ENCODE measurements at places on chromosomes 7 and 10.
A peak's percentile ranks its signal among the peaks of the same experiment; 100 is the strongest.

GRCh38 chr10:97876402-97876801 is 26.8 kb downstream of the GOLGA7B start:
- no peak for DNase-seq

DNA sequence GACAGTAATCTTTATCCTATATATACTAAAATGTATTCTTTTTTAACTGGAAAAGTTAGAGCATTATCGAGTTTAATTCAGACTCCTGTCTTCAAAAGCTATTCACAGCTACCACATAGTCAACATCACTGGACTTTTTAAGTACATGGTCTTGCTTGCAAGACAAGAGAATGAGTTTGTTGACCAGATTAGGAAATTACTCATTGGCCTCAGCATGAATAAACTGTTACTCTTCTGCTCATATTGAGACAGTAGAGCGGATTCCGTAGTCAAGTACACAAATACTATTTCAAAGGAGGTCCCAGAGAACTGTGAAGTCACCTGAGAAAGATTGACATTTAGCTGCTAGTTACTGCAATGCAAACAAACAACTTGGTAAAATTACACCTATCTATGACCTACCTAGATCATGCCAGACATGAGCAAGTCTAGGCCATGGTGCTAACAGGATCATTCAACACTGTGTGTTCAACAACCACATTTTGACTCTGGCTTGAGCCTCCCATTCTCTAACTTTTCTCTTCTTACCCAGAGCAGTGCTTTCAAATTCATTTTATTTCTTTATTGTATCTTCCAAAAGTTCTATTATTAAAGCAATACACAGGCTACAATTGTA is 280.9 kb downstream of the NEBL start:
- no peak for DNase-seq

DNA sequence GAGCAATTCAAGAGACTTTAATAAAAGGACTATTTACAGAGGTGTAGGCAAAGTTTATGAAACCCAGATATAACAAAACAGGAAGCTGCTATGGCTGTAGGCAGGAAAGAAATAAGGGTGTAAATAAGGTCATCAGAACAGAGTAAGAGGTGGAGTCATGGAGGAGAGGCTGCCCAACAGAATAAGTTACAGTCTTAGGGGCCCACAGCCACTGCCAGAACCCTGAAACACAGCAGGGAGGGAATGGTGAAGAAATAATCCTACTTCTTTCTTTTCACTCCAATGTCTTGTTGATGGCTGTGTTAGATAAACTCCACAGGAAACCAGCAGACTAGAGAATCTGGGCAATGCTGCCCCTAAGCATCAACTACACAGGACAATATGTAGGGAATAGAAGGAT is 155.8 kb upstream of the TAC1 start:
- no peak for DNase-seq

DNA sequence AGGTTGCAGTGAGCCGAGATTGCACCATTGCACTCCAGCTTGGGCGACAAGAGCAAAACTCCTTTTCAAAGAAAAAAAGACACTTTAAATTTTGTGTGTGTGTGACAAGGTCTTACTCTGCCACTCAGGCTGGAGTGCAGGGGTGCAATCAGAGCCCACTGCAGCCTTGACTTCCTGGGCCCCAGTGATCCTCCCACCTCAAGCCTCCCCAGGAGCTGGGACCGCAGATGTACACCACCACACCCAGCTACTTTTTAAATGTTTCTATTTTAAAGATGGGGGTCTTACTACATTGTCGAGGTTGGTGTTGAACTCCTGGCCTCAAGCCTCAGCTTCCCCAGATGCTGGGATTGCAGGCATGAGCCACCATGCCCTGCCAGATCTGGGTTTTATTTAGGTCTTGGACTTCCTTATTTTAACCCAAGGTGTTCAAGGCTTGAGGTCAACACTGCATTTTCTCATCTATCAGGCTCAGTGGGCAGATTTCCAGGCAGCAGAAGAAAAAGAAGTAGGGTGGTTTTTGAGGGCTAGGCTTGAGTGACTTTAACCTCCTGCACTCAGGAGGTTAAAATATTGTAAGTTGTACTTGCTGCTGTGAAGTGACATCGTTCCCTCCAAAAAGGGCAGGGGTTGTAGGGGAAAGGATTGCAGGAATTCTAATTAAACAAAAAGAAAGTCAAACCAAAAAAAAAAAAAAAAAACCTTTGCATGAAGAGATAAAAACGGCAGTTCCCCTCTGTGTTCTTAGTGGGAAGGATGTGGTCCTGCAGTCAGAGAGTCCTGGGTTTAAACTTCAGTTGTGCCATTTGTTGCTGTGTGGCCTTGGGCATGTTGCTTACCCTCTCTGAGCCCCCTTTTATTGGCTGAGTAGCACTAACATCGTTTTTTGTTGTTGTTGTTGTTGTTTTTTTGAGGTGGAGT is 71.5 kb downstream of the CARD11 start:
- no peak for DNase-seq

GRCh38 chr10:24590697-24591457 is 132.8 kb downstream of the ARHGAP21 start:
- DNase-seq = no peak

GRCh38 chr10:122882766-122883165 is 3.4 kb upstream of the FAM24B start:
- no peak for DNase-seq

GRCh38 chr10:60086421-60086820 is 180.1 kb upstream of the CCDC6 start:
- DNase-seq = no peak

DNA sequence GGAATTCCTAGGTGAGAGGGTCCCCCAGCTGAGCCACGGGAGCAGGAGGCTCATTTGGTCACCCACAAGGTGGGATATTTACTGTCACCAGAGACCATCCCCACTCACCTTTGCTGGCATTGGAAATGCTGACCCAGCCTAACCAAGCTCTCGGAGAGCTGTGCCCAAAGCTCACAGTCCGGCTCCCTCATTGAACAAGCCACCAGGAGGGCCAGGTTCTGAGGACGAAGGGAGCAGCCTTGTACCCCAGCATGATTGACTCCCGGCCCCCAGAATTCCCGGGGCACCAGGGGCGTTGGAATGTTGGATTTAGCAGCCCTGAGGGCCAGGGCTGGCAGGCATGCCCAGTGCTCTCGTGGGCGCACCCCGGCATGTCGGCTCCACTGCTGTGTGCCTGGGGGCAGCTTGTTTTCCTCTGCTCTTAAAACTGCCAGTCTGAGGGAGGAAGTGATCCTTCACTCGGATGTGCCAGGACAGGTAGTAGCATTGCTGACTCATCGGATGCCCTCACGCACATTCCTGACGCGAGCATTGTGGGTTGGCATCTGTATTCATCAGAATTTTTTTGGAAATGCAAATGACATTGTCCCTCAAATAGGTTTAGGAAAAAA is 23.3 kb downstream of the CLIP2 start:
- DNase-seq = no peak

GRCh38 chr7:18828994-18829857 is 288.2 kb downstream of the TWIST1 start:
- no peak for DNase-seq

- DNase-seq = no peak
Observed at GRCh38 chr10:71513936-71514335, 117.2 kb downstream of the CDH23 start.

DNA sequence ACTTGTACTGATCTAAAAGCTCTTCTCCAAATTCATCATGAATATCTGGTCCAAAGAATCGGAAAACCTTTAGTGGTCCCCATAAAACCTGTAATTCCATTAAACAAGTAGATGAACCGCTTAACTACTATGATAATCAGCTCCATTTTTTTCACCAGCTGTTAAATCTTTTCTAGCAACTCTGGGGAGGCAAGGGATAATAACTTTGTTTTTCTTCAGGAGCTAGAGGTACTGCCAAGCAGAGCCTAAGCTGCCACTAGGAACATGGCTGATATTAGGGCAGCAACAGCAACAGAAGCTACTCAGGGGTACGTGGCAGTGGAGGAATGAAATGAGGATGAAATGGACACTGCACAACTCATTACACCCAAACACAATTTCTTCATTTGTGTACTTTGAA is 138.0 kb downstream of the SRPK2 start:
- DNase-seq = no peak

DNA sequence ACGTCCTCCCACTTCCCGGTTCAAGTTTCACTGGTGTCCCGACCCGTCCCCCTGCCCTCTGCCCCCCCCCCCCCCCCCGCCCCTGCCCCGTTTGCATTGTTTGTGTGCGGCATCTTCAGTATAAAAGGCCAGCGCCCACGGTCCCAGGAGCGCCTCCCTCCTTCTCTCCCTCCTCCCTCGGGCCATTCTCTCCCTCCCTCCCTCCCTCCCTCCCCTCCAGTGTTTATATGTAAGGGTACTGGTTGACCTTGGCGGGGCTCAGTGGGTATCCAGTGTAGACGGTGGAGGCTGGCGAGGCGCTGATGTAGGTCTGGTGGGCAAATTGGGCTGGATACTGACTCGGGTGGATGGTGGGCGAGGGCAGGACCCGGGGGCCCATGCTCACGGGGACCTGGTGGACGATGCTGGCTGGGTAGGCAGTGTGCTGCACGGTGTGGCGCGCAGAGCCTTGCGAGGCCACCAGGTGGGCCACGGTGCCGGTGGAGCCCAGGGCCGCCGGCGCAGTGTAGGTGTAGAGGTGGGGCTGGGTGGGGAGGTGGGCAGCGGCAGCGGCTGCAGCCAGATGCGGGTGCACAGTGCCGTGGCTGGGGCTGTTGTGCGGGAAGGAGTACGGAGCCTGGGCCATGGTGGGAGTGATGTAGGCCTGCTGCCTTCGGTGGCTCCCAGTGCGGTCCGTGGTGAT is 49.4 kb downstream of the CLEC2L start:
- DNase-seq = no peak

DNA sequence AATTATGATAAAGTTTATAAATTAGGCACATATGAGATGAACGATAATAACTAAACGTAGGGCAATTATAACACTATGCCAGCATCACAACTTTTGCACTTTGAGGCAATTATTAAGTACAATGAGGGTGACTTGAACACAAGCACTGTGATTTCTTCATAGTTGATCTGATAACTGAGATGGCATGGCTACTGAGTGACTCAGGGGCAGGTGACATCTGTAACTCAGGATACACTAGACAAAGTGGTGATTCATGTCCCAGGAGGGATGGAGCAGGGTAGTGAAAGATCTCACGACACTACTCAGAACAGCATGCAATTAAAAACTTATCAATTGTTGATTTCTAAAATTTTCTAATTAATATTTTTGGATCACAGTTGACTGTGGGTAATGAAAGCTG is 98.3 kb upstream of the ARHGAP21 start:
- no peak for DNase-seq

GRCh38 chr10:75613685-75614504 is 182.5 kb downstream of the LRMDA start:
- peak; percentile 39 for DNase-seq

GRCh38 chr10:131274133-131274880 is 37.2 kb downstream of the TCERG1L start:
- no peak for DNase-seq

GRCh38 chr10:6576326-6576725 is 3.8 kb downstream of the PRKCQ start:
- DNase-seq = no peak

- DNase-seq = no peak
Observed at GRCh38 chr7:119281181-119281846, 991.7 kb upstream of the KCND2 start.

- no peak for DNase-seq
Observed at GRCh38 chr7:111012149-111012548, 78.8 kb upstream of the LRRN3 start.

- peak; percentile 14 for DNase-seq
Observed at GRCh38 chr10:53403688-53404087, 631.1 kb upstream of the MBL2 start.

- no peak for DNase-seq
Observed at GRCh38 chr10:60980997-60981396, 37.0 kb upstream of the RHOBTB1 start.

GRCh38 chr7:47298636-47299035 is 283.3 kb downstream of the TNS3 start:
- DNase-seq = no peak

DNA sequence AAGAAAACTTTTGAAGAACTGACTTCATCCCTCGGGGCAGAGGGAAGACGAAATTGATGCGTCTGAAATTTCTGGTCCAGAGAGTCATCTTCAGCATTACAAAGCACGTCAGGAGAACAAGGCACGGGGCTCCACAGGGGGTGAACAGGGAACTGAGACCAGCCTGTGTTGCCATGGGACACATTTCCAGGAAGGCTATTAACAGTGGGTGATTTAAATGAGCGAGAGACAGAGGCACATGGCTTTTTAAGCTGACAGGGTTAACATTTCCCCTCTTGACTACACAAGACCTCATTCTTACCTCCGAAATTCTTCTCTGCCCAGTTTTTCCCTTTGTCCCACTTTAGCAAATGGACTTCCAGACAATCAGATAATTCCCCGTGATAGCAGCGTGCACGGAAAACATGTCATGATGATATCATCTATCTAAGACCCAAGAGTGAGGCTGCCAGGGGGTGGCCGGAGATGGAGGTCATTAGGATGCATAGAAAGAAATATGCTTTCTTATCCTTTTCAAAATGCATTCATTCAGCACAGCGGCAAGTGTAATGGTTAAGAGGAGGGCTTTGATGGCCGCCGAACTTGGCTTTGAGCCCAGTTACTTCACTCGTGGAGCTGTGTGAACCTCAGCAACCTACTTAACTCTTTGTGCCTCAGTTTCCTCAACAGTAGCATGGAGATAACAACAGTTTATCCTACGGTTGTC is 248.0 kb downstream of the PRPF18 start:
- no peak for DNase-seq

GRCh38 chr7:50962962-50963374 is 180.3 kb upstream of the GRB10 start:
- no peak for DNase-seq

DNA sequence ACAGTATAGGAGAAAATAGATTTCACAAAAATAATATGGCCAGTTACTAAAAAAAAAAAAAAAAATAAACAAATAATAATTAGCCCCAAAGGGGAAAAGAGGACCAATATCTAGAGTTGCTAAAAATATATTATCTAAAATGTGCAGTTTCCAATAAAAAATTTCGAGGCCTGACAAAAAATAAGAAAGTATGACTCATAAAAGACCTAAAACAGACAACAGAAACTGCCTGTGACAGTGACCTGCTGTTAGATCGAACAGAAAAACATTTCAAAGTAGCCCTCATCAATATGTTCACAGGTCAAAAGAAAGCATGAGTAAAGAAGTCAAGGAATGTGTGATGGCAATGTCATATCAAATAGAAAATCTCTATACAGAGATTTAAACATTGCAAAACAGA is 11.8 kb upstream of the TSPAN12 start:
- no peak for DNase-seq

GRCh38 chr10:1160561-1161314 is 104.6 kb downstream of the WDR37 start:
- DNase-seq = no peak

DNA sequence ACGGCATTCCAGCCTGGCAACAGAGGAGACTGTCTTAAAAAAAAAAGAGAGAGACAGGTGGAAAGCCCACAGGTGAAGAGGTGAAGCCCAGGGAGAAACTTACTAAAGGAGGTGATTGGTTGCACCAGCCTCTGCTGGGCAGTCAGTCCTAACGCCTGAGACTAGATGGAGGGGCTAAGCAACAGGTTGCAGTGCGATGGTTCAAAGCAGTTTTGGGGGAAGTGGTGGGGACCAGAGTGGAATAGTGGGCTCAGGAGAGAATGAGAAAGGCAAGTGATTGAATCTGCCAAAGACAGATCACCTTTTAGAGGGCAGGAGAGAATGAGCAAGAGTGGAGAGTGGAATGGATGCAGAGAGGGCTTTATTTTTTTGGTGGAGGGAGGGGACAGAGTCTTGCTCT is 100.0 kb upstream of the KCTD7 start:
- no peak for DNase-seq

Measured in NCI-H1417 (cell line).